ENCODE measurements at places on chromosomes 6 and 20.

GRCh38 chr6:151803743-151804142 is 3.7 kb upstream of the ESR1 start:
- no peak for DNase-seq

- DNase-seq, result no peak
These were observed 18.7 kb upstream of the RNF144B start for GRCh38 chr6:18368277-18369105.

DNA sequence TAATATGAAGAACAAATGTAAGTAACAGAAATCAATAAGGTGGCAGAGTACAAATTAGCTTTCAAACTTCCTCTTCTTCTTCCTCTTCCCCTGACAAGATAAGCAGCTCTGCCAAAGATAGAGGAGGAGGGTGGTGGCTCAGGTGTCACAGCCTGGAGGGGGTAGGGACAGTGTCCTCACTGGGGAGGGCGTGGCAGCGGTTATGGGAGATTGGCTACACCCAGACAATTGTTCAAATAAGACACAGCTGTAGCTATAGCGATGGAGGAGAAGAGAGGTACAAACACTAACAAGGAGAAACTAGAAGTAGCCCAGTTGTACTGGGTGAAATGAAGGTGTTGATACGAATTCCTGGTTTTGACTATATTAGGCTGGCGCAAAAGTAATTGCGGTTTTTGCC is 198.5 kb downstream of the TBXT start:
- no peak for DNase-seq

DNA sequence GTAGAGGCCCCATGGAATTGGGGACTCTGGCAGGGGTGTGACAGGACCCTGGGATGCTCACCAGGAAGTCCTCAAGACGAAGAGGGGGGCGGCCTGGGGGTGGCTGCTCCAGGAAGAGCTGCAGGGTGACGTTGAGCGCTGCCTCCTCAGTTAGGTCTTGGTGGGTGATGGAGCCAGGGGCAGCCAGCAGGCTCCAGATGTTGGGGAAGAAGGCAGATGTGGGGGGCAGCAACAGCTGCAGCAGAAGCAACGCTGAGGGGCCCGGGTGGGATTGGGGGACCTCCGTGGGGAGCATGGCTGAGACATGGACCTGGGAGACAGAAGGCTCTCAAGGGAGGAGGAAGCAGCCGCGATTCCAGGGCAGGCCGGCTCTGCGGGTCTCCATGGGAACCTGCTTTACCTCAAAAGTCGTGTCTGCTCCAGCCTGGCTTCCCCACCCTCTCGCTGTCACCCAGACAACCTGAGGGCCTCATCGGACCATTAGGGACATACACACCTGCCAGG is 591 bp downstream of the VWA7 start:
- no peak for DNase-seq

GRCh38 chr6:61886608-61887259 is 399.3 kb downstream of the KHDRBS2 start:
- DNase-seq, result no peak

GRCh38 chr6:170438402-170438753 is 114.7 kb downstream of the PSMB1 start:
- peak; percentile 27 for DNase-seq

DNA sequence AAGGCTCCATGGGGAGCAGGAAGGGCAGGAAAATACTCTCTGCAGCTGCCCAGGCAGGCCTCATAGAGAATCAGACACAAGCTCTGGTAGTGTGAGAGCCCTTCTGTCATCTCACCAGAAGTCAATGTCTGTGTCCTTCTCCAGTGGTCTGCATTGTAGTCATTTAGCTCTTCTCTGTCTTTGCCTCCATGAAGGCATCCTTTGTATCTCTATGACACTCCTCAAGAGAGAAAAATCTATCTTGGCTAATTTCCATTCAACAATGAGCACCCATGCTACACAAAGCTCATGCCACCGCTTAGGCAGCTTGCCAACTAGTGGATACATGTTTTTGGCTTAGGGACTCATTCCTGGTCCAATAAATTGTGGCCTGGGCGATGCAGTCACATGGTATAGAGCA is 92.1 kb downstream of the RNF217 start:
- DNase-seq, result no peak

DNA sequence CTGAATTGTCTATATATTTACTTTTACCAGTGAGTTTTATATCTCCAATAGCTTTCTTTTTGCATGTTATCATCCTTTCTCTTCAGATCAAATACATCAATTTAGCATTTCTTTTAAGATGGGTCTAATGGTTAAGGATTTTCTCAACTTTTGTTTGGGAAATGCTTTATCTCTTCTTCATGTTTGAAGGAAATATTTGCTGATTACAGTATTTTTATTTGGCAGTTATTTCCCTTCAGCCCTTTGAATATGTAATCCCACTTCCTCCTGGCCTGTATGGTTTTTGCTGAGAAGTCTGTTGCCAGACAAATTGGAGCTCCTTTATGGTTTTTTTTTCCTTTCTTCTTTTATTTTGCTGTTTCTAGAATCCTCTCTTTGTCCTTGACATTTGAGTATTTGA is 6.7 kb upstream of the CST9L start:
- DNase-seq, result no peak

- DNase-seq, result no peak
These were observed 4.0 kb downstream of the RBCK1 start for GRCh38 chr20:412081-412480.

DNA sequence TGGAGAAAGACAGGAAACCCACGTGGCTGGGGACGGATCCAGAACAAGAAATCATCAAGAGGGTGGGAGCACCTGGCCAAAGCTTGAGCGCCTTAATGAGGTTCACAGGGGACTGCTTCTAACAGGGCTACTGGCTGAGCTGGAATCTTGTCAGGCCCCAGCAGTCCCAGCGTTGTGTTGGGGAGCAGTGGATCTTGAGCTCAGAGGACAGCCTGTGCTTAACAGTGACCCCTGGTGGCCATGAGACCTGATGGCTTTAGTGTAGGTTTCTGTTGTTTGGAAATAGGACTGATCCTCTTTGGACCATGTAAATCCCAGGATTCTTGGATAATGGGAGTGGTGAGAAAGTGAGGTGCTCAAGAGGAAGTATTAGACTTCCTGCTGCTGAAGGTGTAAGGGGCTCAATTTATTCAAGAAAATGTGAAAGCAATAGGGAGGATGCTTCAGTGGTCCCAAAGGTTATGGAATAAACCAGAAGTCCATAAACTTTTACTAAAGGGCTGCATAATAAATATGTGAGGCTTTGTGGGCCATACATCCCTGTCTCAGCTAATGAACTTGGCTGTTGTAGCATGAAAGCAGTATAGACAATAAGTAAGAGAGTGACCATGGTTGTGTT is 216.2 kb downstream of the NFATC2 start:
- DNase-seq, result no peak

DNA sequence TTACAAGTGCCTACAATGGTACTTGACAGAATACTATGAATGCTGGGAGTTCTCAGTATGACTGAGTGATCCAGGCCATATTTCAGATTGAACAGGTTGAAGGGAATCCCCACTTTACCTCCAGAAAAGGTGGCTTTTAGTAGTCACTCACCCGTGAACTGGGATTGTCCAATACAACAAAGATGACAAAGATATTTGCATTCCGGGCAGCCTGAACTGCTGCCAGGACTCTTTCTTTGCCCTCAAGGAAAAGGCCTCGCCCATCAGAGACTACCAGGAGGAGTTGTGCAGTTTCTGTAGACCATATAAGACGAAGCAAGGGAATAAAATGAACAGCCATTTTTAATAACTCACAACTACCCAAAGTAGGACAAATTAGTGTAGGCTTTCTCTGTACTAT is 6.3 kb upstream of the LYRM2 start:
- no peak for DNase-seq

- no peak for DNase-seq
These were observed 28.2 kb upstream of the KCNB1 start for GRCh38 chr20:49510562-49511122.

- no peak for DNase-seq
These were observed 31.8 kb downstream of the TBC1D7 start for GRCh38 chr6:13296536-13296997.

DNA sequence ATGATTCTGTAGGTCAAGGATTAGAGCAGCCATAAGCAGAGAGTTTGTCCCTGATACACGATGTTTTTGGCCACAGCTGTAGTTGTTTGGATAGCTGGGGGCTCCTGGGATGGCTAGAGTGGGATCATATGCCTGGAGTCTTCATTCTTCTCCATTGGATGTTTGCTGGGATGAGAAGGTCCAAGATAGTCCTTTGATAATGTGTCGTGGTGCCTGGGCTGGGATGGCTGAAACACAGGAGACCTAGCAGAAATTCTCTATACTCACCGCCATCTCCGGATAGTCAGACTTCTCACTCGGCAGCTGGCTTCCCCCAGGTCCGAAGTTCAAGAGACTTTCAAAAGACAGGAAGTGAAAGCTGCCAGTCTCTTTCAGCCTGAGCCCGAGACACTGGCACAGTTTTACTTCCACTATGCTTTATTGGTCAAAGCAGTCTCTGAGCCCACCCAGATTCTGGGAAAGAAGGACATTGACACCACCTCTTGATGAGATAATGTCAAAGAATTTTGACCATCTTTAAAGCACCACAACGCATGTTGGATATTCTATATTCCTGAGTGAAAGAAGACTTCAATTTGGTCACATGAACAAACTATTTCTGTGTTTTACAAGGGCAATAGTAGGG is 16.0 kb downstream of the MARCKS start:
- DNase-seq, result no peak

DNA sequence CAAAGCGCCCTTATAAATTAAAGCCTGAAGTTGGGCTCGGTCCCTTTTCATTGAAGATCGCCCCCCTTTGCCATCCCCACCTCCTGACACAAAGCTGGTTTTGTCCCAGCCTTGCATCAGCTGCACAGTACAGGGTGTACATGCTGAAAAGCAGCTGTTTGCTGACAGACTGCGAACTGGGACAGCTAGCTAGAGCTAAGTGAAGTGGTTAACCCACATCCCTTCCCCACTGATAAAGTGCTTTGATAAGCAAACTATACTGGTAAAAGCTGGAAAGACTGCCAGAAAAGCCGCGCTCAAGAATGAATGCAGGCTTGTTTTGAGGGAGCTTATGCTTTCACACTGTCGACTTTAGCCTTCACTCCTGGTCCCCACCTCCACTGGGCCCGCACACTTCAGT is 207.3 kb downstream of the GMDS start:
- DNase-seq, result peak; percentile 47

GRCh38 chr20:22052025-22052650 is 346.7 kb downstream of the PAX1 start:
- DNase-seq, result no peak

DNA sequence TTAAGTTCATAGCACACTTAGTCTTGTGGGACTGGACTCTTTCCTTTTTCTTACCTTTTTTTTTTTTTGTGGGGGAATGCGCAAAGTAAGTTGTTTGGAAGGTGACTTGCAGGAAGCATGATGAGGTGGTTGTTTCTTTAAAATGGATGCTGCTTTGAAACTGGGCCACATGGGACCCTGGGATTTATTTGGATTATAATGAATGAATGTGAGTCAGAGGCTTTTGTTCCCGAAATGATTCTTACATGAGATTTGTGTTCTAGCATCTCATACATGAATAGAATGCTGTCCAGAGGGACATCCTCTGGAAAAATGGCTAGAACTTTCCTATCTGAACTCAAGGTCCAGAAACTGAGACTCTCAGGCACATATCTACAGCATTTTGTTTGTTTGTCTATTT is 236.6 kb upstream of the RNF24 start:
- no peak for DNase-seq

DNA sequence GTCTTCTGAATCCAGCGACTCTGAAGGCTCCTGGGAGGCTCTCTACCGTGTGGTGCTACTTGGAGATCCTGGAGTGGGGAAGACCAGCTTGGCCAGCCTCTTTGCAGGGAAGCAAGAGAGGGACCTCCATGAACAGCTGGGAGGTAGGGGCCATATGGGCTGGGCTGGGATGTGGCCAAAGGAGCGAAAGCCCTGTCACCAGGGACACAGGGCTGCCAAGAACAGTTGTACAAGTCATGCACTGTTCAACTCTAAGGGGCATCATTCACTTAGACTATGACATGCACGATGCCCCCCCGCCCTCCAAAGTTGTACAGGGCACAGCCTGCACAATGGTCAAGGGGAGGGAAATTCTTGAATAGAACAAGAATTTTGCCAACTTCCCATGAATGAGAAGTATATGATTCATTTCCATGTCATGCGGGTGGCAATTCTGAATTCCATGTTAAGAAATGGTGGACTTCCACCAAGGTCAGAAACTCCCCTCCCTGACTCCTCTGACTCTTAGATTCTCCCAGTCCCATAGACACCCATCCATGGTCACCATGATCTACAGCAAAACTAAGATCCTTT is 1.6 kb downstream of the REM1 start:
- DNase-seq, result no peak

DNA sequence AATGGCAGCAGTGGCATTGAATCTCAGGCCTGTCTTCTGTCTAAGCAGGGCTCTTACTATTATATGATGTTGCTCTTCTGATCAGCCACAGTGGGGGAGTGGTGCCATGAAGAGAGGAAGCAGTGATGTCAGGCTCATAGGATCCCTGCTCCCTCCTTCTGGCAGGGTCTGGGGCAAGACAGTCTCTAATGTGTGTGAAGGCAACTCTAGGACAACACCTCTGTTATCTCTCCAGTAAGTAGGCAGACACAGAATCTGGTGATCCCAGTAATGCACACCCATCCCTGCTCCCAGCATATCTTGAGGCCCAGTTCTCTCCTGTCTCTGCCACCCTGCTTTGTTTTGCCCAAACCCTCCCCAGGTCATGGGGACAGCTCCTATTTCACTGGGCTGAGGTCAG is 8.8 kb downstream of the C20orf202 start:
- no peak for DNase-seq

DNA sequence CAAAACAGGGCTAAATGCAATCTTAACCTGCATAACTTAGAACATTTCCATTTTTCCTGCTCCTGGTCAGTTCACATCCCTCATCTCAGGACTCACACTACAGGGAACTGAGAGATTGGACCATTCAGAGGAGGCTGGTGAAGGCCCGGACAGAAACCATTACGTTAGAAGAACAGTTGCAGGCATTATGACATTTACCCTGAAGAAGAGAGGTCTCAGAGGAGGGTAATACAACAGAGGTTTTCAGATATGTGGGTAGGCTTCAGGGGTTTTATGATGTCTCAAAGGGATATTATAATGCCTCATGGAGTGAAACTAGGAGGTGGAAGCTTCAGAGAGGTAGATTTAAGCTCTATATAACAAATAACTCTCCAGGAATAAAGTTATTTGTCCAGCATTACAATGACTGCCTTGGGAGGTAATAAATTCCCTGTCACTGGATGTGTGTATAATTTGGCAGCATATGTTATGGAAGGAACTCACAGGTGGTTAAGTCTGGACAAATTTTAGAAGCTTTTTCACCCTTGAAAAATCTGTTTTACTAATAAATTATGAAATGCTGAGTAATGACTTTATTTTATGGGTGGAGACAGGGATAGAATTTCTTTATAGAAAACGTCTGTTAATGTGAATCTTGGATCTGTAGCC is 36.7 kb upstream of the RIPOR2 start:
- no peak for DNase-seq

- DNase-seq, result no peak
These were observed 97.9 kb downstream of the SOD2 start for GRCh38 chr6:159595173-159595572.

- DNase-seq, result peak; percentile 56
These were observed 33.9 kb downstream of the SLC17A4 start for GRCh38 chr6:25788305-25788922.

- no peak for DNase-seq
These were observed 120.8 kb downstream of the CHD6 start for GRCh38 chr20:41497186-41497895.
